Activated CD4-positive, alpha-beta T cell treated with anti-CD3 and anti-CD28 coated beads, Interleukin-2, amount 50 U/mL, for 16 hours (primary cell): ENCODE measurements at places on chromosomes 5 and 9.

DNA sequence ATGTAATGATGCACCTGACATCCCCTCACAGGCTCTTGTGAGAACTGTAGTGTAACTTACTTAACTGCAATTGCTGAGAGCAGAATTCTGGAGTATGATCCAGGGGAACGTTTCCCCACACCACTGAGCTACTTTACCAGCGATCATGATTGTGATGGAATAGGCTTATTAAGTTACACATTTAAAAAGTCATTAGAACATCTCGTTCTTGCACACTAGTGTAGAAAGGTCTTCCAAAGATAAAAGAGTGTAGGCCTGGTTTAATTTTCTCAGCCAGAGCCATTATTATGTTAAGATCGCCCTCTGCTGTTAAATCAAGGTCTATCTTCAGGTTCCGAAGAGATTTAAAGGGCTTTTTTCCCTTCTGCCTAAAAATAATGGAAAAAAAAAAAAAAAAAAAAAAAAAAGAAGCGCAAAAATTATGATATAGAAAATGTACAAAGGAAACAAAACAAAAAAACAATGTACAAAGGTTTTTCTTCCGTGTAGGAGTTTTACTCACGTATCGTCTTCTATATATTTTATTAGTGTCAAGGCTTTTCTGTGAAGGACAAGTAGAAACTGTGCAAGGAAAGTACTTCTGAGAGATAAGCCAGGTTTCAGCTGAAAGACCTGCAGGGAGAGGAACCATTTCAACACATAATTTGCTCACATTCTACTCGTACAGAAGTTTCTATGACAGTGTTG lies 18.6 kb upstream of the MOB3B start:
- DNase-seq, result peak; percentile 14

DNA sequence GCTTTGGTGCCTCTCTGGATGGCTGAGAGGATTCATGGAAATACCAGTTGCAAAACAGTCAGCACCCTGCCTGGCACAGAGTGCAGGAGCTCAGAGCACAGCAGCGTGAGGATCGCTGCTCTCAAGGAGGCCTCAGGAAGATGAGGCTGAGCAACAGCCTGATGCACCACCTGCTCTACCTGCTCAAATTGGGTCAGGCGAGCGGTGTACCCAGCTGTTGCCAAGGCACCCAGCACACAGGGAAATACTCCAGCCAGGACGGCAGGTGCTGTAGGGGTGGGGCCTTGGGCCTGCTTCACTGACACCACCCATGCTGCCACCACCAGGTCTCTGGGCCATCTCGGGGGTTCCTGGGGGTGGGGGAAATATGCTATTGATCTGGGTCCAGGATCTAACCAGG lies 4.3 kb downstream of the EEIG1 start:
- DNase-seq, result no peak

DNA sequence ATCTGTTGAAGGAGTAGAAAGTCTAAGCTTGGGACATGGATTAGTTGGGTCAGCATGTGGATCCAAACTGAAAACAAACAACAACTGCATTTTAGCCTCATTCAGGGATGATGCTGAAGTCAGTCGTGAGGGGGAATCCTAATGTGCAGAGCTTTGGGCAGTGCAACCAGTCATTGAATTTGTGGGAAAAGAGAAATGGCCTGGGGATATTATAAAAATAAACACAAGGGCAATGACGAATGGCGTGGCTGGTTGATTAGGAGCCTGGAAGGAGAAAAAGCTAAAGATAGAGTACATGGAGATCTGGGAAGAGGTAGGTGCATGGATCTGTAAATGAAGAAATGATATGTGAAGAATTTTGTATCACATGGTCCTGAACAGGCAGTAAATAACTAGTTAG lies 477.6 kb downstream of the TLE1 start:
- no peak for DNase-seq

GRCh38 chr5:79349047-79349446 lies 113.1 kb downstream of the JMY start:
- DNase-seq, result no peak
